ENCODE measurements at places on chromosomes 6 and 20.

GRCh38 chr6:33589731-33590530 is 9.9 kb upstream of the BAK1 start:
- DNase-seq = no peak

- DNase-seq = no peak
Measured at GRCh38 chr6:64505312-64505711, 869.7 kb downstream of the PHF3 start.

DNA sequence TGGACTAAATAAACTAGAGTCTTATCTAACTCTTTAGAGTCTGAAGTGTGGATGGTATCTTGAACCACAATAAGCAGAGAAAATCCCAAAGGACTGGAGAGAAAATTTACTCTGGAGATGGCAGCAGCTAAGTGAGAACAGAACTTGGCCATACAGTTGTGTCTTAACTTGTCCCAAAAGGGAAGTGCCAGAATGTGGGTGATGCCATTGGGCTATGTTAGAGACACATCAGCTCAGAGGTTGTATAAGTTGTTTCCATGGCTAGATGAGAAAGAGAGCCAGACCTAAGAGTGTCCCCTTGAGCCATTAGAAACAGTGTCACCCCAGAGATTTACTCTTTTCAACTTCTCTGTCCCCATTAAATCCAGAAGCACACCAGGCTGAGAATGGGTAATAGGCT is 36.2 kb downstream of the FOXO3 start:
- no peak for DNase-seq

DNA sequence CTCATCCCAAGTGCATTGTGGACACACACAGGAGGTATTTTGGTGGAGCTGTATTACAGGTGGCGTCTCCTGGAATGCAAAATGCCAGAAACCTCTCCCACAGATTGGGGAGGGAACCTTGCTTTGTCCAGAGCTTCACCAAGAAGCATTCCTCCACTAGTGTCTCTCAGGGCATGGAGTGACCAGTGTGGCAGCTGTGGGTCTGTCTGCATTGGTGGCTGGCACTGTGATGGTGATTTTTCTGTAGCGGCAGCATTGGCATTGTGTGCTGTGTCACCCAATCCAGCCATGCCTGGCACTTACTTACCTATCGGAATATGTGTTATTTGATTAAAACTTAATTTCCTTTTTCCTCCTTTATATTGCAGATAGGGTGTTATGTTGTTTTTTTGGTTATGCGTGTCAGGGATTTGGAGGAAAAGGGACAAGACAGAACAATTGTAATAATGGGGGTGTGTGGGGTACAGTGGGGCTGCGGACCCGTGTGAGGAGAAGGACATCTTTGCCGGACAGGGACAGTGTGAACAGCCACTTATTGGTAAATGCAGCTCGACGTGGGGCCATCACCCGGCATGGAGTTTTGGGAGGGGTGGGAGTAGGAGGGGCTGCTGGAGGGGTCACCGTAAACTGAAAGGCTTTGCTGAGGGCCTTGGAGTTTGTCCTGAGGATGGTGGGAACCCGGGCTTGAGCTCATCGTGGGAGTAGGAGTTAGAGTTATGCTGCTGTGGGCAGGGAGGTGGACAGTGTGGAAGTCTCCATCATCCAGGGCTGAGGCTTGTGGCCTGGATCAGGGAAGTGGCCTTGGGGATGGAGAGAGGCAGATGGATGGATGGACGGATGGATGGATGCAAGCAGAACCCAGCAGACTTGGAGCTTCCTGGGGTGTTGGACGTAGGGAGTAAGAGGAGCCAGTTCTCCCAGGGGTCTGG is 105.0 kb downstream of the SYCP2 start:
- DNase-seq = no peak

DNA sequence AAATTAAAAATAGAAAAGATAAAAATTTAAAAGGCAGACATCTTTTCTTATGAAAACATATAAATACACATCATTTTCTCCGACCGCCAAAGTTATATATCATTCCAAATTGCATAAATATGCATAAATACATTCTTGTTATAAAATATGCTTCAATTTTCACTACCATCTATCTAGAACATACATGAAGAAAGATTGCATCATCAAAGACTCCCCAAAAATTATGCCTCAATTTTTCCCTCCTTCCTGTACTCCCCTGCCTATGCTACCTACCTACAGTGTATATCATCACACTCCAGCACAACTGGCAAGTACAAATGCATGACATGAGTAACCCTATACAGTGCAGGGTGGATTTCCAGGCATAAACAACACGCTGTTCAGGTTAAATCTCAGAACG is 49.9 kb upstream of the TENT5A start:
- no peak for DNase-seq

DNA sequence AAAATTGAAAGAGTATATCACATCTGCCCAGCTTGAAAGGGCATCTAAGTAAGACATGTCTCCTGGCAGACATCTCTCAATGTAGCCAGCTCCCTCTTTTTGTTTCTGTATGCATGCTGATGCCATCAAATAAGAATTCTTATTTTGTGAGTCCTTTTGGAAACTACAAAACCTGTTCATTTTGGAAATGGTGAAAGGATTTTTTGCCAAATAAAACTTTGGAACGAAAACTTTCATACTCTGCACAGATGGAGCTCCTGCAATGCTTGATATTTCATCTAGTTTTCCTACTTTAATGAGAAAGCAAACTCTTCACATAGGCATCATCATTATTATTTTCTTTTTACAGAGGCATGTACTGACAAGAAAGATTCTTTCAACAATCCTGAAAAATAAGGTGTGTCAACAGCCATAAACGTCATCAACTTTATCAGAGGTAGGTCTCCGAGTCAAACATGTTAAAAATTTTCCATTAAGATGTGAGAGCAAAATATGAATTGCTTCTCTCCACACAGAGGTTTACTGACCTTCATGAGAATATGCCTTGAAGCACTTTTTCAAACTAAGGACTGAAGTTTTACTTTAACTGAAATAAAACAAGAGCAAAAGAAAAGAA is 26.2 kb upstream of the CMTR1 start:
- no peak for DNase-seq

DNA sequence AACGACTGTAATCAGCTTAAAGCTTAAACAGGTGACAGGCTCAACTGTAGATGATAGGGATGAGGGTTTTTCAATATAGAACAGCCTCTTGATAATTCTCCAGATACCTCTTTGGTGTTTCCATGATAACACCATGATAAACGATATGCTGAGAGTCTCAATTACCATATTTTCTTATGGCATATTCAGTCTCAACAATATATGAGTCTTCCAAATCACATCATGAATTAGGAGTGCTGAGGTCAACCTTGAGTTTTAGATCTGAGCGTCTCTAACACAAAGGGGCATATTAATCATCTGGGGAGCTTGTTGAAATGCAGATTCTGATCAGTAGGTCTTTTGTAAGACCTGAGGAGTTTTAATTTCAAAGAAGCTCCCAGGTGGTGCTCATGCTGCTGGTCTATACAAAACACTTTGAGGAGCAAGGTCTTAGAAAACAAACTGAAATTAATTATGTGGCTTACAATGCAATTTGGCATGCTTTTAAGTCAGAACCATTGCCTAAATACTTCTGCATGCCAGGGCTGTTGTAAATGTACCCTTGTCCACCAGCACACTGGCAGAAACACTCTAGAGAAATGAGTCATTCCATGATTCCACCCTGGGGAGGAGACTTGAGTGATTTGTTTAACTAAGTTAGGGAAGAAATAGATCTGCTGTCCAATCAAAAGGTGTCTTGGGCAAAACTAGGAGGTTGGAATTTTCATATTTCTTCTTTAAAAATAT is 49.6 kb downstream of the PTCHD4 start:
- DNase-seq = no peak

DNA sequence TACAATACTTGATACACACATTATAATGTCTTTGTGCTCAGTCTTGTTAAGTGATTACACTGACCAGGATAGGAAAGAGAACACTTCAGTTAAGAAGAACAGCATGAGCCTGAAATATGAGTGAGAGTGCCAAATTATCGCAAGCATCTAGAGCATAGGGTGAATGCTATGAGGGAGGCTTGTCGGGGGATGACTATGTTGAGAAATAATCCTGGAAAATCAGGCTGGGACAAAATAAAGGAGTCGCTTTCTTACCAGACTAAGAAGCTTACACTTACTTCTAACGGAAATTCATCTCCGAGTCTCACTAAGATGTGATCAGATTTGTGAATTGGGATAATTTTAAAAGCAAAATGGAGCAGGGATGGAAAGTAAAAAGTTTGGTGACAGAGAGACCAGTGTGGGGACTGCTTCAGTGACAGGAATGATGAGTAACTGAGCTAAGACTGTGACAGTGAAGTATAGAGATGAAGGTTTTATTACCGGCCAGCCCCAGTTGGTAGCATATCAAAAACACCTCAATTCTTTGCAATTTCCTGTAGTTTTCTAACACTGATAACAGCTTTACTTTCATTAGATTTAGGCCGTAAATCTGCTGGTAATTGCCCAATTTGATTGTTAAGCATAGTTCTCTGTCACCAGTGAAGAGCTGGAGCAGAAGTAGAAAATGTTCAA is 48.4 kb upstream of the DEFB112 start:
- DNase-seq = no peak

DNA sequence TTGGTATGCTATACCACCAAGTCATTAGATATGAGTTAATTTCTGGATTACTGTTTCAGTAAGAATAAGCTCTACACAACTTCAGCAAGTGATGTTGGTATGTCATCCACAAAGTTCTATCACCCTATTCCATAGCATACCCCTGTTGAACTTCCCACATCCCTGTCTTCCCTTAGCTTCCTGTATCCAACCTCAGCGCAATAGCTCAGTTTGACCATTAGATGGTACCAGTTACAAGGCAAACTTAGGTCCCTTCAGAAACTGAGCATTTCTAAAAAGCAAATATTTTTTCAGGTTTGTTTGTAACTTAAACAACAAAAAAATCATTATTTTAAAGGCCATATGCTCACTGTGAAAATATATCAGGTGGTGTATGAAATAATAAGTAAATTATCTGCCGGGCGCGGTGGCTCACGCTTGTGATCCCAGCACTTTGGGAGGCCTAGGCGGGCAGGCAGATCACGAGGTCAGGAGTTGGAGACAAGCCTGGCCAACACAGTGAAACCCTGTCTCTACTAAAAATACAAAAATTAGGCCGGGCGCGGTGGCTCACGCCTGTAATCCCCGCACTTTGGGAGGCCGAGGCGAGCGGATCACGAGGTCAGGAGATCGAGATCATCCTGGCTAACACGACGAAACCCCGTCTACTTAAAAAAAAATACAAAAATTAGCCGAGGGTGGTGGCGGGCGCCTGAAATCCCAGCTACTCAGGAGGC is 8.8 kb upstream of the MOG start:
- DNase-seq = no peak

- no peak for DNase-seq
Measured at GRCh38 chr6:95768539-95768938, 191.2 kb downstream of the MANEA start.

- DNase-seq = no peak
Measured at GRCh38 chr20:52047811-52048764, 143.5 kb downstream of the ZFP64 start.

- DNase-seq = no peak
Measured at GRCh38 chr6:149988550-149989346, 25.0 kb downstream of the ULBP1 start.

DNA sequence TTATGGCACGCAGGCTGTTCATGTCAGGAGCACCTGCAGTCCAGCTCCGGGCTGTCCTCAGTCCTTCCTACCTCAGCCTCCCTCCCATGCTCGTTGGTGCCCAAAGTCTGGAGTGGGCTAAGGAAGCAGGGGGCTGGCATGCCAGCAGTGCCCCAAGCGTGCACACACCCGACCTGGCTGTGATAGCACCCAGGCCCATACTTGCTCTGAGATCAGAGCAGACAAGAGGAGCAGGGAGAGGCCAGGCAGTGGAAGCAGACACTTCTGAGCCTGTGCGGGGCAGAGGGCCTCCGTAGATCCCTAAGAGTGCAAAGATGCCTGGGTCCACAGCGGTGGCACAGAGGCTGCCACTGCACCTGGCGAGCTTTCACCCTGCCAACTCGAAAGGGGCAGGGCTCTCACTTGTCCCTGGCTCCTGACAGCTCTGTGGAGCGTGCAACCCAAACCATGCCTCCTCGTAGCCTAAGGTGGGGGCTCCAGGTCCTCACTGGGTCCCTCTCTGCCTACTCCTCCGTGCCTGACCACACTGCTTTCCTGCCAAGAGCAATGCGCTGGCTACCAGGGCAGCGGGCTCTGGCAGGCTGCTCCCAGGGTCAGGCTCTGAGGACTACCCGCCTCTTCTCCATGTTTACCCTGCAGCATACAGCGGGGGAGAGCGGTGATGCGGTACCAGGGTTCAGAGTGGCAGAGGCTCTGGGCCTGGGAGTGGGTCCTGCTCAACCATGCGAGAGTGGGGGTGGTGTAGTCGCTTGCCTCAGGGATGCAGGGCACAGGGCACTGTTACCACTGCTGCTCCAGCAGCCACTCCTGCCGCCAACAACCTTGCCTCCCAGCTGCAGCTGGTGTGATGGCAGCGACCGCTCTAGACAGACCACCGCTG is 59.5 kb downstream of the MANEA start:
- DNase-seq = no peak

- DNase-seq = no peak
Measured at GRCh38 chr6:101462576-101462975, 69.1 kb downstream of the GRIK2 start.

- no peak for DNase-seq
Measured at GRCh38 chr6:169702840-169703246, 917 bp downstream of the C6orf120 start.

DNA sequence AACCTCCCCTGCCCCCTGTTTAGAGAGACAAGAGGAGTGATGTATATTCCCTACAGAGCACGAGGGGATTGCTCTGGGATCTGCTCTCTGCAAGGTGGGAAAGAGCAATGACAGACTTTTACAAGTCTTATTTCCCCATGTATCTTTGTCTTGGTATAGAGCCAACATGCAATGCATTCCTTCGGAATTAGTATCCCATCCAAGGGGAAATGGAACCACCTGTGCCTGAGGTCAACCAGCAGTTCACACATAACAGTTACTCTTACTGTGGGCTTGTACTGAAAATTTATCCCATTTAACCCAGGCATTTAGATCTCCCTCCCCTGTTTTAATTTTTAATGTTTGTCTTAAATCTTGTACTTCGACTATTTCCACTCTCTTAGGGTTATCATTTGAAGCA is 250.4 kb downstream of the C6orf118 start:
- DNase-seq = no peak

DNA sequence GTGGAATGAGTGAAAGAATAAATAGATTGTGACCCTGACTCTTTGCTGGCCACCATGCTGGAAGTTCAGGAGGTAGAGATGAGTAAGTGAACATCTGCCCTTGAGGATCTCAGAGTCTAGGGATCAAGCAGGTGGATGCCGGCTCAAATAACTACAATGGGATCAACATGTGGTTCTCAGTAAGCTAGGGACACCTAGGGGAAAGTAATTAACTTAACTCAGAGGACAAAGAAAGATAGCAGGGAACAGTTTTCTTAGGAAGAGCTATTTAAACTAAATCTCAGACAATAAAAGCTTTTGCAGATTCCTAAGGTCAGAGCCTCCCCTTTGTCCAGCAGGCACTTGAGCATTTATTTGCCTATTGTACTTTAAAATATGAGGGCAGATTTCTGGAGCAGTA is 29.1 kb downstream of the SLC13A3 start:
- no peak for DNase-seq

- DNase-seq = no peak
Measured at GRCh38 chr6:19865178-19865577, 28.0 kb downstream of the ID4 start.

Measured in stimulated activated CD4-positive, alpha-beta T cell treated with anti-CD3 and anti-CD28 coated beads, Interleukin-15, amount 100 ng/mL, for 1 hour (primary cell).